NCI-H774 (cell line): ENCODE measurements at places on chromosomes 5 and 9.

DNA sequence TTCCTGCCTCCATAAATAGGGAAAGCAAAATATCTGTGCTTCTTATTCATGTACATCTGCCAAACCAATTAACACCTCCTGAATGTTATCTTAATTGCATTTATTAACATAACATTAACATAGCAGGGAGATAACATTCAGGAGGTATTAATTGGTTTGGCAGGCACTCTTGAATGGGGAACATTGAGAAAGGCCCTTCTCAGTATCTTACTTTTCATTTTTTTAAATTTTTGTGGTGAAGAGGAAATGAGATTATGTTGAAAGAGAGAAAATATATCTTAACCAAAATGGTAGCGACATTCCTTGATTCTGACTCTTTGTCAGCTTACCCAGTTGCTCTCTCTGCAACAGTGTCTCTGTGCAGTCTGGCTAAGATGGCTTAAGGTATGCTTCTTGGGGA is 100.4 kb upstream of the TLE1 start:
- no peak for DNase-seq

GRCh38 chr5:10149911-10150310 is 99.8 kb downstream of the ATPSCKMT start:
- DNase-seq, result no peak

DNA sequence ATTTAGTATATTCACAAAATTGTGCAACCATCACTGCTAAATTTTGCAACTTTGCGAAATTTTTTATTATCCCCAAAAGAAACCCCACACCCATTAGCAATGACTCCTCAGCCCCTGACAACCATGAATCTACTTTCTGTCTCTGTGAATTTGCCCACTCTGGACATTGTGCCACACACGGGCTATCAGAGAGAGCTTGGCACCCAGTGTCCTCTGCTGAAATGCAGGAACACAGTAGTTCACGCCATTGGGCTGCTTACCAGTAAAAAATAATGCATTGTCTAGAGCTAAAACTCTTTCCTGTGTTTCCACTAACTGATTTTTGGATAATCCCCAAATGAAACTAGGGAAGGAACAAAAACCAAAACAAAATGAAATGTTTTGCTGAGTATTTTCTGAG is 60.0 kb downstream of the HRH2 start:
- no peak for DNase-seq

- no peak for DNase-seq
Observed at GRCh38 chr5:7978991-7979390, 110.0 kb downstream of the MTRR start.

DNA sequence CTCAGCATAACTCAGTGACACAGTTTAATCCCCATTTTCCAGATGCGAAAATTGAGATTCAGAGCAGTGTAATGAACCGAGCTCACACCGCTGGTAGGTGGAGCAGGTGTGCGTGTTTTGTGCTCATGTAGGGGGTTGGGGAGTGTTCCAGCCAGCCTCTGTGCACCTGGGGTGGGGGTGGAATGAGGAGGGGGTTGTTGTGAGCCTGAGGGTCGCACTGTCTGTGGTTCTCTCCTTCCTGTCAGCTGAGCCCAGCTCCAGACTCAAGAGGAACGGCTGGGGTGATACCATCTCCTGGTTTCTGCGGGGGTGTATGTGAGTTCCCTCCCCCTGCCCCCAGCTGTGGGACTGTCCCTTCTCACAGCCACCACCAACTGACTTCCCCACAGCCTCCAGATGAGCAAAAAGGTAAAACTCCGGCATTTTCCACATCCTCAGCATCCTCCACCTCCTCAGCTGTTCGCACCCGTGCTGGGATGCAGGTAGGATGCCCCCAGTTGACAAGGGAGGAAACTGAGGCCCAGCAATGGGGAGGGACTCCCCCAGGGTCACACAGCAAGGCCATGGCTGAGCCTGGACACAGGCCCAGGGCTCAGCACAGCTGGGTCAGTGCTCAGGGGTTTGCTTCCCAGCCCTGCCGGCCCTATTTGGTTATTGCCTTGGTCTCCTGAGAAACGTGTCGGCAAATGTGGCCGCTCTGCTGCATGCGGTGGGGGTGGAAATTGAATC is 2.1 kb downstream of the SH2D3C start:
- DNase-seq, result no peak
